Left cardiac atrium (tissue), 4 donors: ENCODE measurements at places on chromosomes 6 and 20. TPM values are rescaled to one million over a fixed set of nuclear protein-coding genes. Genes with fewer than 3 reads are reported as not detected.

The ENPP4 gene
- total RNA-seq = 28.1 TPM

The PDYN gene
- total RNA-seq = not detected

The MYBL2 gene
- total RNA-seq = 0.37 TPM

The PLCB1 gene
- 25.9 TPM for total RNA-seq

The TRIM40 gene
- total RNA-seq = not detected

The PRR18 gene
- total RNA-seq = 0.65 TPM

The BPIFB4 gene
- not detected for total RNA-seq

The PGM3 gene
- 31.2 TPM for total RNA-seq

The HLA-B gene
- total RNA-seq = 609 TPM

The RFX6 gene
- total RNA-seq = not detected

The RAMACL gene
- 0.71 TPM for total RNA-seq

The SLC39A7 gene
- total RNA-seq = 132 TPM

The LY6G6F gene
- not detected for total RNA-seq

The COQ3 gene
- total RNA-seq = 24.1 TPM

The SEMG1 gene
- total RNA-seq = not detected

The ADGB gene
- total RNA-seq = not detected

The MEP1A gene
- total RNA-seq = not detected

The OXT gene
- total RNA-seq = 0.65 TPM

The BMP5 gene
- total RNA-seq = 5.2 TPM

The ACTL10 gene
- 0.81 TPM for total RNA-seq

The IFT52 gene
- 8.1 TPM for total RNA-seq

The NDRG3 gene
- total RNA-seq = 32.7 TPM

The LY6G6C gene
- not detected for total RNA-seq

The MUC21 gene
- not detected for total RNA-seq

The JPH2 gene
- 93.5 TPM for total RNA-seq

The CD164 gene
- total RNA-seq = 132 TPM

The FILIP1 gene
- total RNA-seq = 86.3 TPM

The CTCFL gene
- total RNA-seq = not detected

The OPRL1 gene
- total RNA-seq = 0.97 TPM

The TNXB gene
- total RNA-seq = 158 TPM

The CALHM5 gene
- 3.0 TPM for total RNA-seq

The C6orf58 gene
- not detected for total RNA-seq

The FLRT3 gene
- 3.1 TPM for total RNA-seq

The CCHCR1 gene
- total RNA-seq = 11.0 TPM

The QRSL1 gene
- total RNA-seq = 12.1 TPM

The PREX1 gene
- 16.0 TPM for total RNA-seq

The TNNC2 gene
- total RNA-seq = 0.32 TPM

The KIF13A gene
- 60.5 TPM for total RNA-seq

The CABLES2 gene
- total RNA-seq = 20.6 TPM

The TSBP1 gene
- not detected for total RNA-seq

The PHACTR1 gene
- total RNA-seq = 12.2 TPM

The ZSWIM3 gene
- total RNA-seq = 2.5 TPM

The ENPP5 gene
- total RNA-seq = 6.9 TPM

The SEC63 gene
- 90.0 TPM for total RNA-seq

The GSTA3 gene
- not detected for total RNA-seq

The KCNB1 gene
- total RNA-seq = 2.1 TPM

The XKR7 gene
- total RNA-seq = not detected

The HLA-F gene
- total RNA-seq = 41.8 TPM

The PPP1R16B gene
- total RNA-seq = 7.7 TPM

The MSH5 gene
- total RNA-seq = 2.6 TPM
